ENCODE measurements at places on chromosomes 4 and X.

GRCh38 chr4:179601671-179602070 lies 2159.4 kb upstream of the AGA start:
- DNase-seq, result no peak

GRCh38 chrX:107559506-107559905 lies 68.8 kb upstream of the PRPS1 start:
- DNase-seq, result no peak

DNA sequence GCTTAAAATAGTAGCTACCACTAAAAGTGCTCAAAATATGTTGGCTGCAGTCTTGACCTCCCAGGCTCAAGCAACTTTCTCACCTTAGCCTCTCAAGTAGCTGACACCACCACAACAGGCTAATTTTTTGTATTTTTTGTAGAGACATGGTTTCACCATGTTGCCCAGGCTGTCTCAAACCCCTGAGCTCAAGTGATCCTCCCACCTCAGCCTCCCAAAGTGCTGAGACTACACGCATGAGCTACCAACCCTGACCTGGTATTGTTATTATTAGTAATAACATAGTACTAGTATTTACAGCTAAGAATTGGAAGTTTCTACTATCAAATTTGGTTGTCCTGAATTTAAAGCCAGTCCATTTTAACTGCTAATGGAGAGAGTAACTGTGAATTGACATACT lies 18.0 kb downstream of the STAP1 start:
- DNase-seq, result no peak

GRCh38 chrX:118538386-118538785 lies 42.8 kb downstream of the DOCK11 start:
- no peak for DNase-seq

DNA sequence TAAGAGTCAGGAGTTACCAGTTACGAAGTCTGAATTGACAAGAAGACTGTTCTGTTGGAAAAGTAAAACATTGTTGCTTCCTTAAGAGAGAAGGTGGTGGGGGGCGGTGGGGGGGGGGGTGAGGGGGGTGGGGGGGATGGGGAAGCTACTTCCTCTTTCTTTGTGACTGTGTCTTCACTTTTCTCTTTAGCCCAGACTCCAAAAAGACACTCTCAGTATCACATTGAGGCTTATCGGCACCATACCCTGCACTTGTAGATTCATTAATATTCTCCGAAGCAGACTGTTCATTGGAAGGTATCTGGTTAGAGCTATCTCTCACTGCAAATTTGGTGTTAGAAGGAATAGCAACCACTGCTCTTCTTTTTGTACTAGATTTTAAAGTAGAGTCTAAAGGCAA lies 94.5 kb upstream of the IL13RA1 start:
- DNase-seq, result no peak

GRCh38 chrX:129145385-129145784 lies 377.9 kb downstream of the SMARCA1 start:
- DNase-seq, result no peak
